ENCODE measurements at places on chromosomes 5 and 9.

GRCh38 chr9:89935115-89935514, 330.3 kb downstream of the GADD45G start:
- DNase-seq, result no peak

DNA sequence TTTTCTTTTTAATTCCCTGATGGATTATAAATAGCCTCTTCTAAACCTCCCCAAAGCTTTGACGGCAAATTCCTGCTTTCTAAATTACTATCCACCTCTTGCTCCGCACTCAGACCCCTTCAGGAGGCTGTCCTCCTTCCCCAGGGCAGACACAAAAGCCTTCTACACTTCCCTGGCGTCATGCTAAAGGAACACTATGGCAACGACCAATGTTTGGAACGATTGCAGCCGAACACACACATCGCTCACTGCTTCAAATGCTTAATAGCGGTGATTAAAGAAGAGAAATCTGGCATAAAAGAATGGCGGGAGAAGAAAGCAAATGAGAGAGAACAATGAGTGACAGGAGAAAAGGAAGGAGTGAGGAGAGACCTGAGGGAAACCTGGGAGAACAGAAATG, 297.3 kb downstream of the MLLT3 start:
- DNase-seq, result no peak

DNA sequence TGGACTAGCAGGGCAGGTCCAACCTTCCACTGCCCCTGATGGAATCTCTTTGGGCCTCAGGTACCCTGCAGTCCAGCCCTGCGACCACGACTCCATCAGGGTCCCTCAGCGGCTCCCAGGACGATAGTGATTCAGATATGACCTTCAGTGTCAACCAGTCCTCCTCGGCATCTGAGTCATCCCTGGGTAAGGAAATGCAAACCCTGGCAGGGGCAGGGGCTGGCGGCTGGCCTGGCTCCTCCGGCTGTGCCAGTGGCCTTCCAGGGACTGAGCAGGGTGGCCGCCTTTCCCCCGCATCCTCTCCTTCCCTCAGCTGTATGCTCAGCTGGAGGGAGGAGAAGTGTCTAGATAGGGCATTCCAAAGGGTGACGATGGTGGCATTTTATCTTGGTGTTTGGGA, 45.0 kb downstream of the NEURL1B start:
- DNase-seq, result no peak

DNA sequence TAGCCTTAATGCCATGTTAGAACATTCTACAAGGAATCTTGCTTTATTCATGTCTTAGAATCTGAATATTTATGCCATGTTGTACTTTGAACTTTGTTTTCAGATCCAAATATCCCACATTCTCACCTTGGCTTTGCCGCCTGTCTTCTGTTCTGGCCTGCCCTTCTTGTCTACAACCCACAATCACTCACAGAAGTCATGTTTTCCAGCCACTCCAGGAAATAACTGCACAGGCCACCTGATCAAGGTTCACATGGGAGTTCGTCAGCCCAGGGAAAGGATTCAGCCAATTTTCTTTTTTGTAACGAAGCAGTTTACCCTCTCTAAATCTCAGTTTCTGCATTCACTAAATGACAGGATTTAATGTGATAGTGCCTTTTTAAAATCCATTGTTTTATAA, 70.5 kb downstream of the JAKMIP2 start:
- DNase-seq, result no peak

GRCh38 chr9:79200336-79200735, 371.4 kb upstream of the TLE4 start:
- no peak for DNase-seq

DNA sequence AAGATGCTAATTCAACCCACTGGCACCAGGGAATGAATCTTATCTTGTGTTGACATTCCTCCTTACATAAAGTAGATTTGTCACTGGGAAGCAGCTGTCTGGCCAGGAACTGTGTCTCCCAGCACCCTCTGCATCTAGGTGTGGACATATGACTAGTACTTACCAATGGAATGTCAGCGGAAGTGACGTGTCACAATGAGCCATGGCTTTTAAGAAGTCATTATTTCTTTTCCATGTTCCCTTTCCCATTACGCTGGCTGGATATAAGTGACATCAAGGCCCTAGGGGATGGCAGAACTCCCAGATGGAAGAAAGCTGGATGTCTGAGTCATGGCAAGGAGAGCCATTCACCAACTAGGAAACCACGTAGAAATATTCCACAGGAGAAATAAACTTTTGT, 84.7 kb upstream of the MAST4 start:
- DNase-seq, result no peak

Data from hematopoietic multipotent progenitor cell treated with erythropoietin and hydrocortisone succinate and interleukin-3 and kit ligand, for 6 days (in vitro differentiated cells).